PC-9 (cell line): ENCODE measurements at places on chromosomes 6 and 20.

- DNase-seq: no peak
These were observed 238.2 kb downstream of the ERMARD start for GRCh38 chr6:169989594-169989993.

- DNase-seq: no peak
These were observed 40.0 kb downstream of the NUDT3 start for GRCh38 chr6:34352305-34352937.

- DNase-seq: no peak
These were observed 98.3 kb downstream of the HAO1 start for GRCh38 chr20:7841971-7842310.

DNA sequence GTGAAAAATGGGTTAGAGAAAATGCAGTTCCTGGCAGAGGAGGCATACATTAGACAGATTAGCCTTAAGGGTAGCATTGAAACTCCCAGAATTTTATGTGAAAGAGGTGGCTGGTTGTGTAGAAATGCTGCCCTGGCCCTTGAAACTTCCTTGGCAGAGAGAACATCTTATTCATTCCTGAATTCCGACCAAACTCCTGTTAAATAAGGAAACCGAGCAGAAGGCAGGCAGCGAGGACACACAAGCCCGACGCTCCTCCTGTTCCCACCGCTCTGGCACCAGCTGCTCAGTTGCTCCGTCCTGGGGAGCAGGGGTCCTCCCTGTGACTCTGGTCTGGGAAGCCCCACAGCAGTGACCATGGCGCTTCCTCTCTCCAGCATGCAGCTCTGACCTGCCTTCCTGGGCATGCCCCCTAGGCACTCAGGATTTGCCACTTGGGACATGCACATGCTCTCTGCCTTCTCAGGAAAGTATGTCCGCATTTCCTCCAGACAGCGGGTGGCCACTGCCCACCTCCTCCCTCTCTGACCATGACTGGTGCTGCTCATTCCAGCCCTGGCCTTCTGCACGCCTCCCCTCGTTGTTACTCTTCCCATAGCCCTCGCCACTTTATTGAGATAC, 35.2 kb upstream of the CLDN20 start:
- DNase-seq: no peak

GRCh38 chr6:108348655-108349349, 53.9 kb downstream of the AFG1L start:
- no peak for DNase-seq

GRCh38 chr20:62063315-62063980, 2.2 kb downstream of the TAF4 start:
- DNase-seq: no peak

- no peak for DNase-seq
These were observed 4.0 kb upstream of the FOXF2 start for GRCh38 chr6:1385129-1386037.

DNA sequence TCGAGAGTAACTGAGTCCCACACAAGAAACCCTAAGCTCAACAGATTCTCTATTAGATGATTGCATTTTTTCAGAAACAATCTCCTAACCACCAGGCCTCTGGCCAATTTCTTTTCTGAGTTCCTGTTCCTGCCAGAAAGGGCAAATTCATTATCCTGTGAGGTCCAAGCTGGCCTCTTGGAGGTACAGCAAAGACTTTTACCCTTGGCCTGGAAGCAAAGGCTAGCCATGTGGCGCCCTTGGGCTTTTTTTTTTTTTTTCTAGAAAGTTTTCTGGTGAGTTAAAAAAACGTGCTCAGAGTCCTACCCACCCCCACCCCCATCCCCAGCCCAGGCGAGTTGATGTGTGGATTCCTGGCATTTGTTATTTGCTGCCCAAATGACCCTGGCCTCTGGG, 59.0 kb upstream of the EEF1A1 start:
- DNase-seq: peak; percentile 92

DNA sequence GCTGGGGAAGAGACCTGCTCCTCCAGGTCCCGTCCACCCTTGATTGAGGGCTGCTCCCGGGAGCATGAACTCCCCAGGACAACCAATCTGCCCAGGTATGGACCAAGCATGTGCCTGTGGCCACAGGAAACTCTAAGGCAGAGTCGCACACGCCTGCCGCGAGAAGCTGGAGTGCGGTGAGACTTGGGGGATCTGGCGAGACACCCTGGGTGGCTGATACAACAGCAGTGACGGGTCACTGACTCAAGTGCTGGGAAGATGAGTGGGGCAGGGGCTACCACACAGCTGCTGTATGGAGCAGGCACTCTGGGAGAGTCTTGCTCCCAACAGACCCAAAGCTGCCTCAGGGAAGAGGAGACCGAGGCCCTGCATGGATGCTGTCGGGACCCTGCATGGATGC, 40.1 kb downstream of the BFSP1 start:
- DNase-seq: no peak
